Osteocyte (in vitro differentiated cells): ENCODE measurements at places on chromosomes 3 and 15.

GRCh38 chr3:197352382-197352781 lies 54.0 kb upstream of the DLG1 start:
- H3K27ac ChIP-seq, result no peak overlapping the region
- no peaks in the 10 kb centered on the region for H3K36me3 ChIP-seq
- DNase-seq, result no peak
- H3K4me3 ChIP-seq, result no peak overlapping the region

DNA sequence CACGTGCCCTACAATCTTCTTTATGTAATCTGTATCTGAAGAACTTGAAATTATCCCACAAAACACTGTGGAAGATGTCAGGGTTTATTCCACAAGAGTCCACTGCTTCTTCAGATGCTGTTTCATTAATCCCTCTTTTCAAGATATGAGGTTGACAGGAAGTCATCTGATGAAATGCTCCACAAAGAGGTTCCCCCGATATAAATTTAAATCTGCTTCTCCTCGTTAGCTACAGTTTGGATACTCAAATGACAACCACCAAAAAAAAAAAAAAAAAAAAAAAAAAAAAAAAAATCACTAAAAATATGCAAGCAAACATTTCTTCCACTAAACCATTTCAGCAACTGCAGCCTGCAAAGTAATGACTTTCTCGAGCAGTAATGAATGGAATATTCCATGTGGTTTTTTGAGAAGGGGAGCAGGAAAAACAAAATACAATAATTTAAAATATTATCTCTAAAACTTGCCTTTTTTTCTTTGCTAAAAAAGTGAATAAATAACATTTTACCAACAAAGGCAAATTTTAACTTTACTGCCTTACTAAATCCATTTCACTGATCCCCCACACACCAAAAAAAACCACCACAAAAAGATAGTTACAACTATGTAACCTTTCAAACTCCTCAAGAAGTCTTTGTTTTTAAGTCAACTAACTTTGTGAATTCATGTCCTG lies 37.8 kb downstream of the DLG1 start:
- H3K4me3 ChIP-seq, result no peak overlapping the region
- DNase-seq, result no peak
- no peaks in the 10 kb centered on the region for H3K27me3 ChIP-seq
- H3K27ac ChIP-seq, result no peak overlapping the region
- H3K4me1 ChIP-seq, result peaks cover 43% of the 10 kb centered on the region

- H3K4me3 ChIP-seq, result no peak overlapping the region
- no peaks in the 10 kb centered on the region for H3K36me3 ChIP-seq
- no peak for DNase-seq
- no peaks in the 10 kb centered on the region for H3K27me3 ChIP-seq
- peaks cover 7% of the 10 kb centered on the region for H3K4me1 ChIP-seq
Observed at GRCh38 chr15:76533995-76534394, 197.4 kb downstream of the ISL2 start.

GRCh38 chr3:195887670-195888069 lies 20.7 kb downstream of the TNK2 start:
- peaks cover 4% of the 10 kb centered on the region for H3K36me3 ChIP-seq

- no peak for DNase-seq
- H3K27me3 ChIP-seq, result no peaks in the 10 kb centered on the region
- peaks cover 23% of the 10 kb centered on the region for H3K36me3 ChIP-seq
- no peak overlapping the region for H3K27ac ChIP-seq
- H3K4me3 ChIP-seq, result no peak overlapping the region
Observed at GRCh38 chr15:50298340-50298739, 32.8 kb upstream of the HDC start.
